Anterior cingulate cortex (tissue), 58 donors: ENCODE measurements at places on chromosomes 16 and 17.

- no peak for DNase-seq
Observed at GRCh38 chr16:64174327-64174726, 947.5 kb downstream of the CDH11 start.

DNA sequence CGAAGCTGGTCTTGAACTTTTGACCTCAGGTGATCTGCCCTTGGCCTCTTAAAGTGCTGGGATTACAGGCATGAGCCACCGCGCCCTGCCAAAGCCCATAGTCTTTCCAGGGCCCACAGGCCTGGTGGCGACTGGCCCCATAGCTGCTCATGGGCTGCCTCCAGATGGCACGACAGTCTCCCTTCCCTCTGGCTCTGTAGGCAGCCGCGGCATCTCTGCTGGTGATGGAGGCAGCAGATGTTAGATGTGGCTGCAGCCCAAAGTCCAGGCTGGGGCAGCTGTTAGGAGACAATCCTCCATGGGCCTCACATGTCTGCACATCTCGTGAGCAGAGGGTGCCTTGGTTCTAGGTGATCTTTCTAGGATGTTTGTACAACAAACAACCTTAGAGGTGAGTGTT, 69.7 kb upstream of the DNAJA2 start:
- no peak for DNase-seq

- no peak for DNase-seq
Observed at GRCh38 chr17:6661464-6661848, 9.9 kb downstream of the C17orf100 start.

- no peak for DNase-seq
Observed at GRCh38 chr17:32463304-32463703, 19.0 kb downstream of the PSMD11 start.

DNA sequence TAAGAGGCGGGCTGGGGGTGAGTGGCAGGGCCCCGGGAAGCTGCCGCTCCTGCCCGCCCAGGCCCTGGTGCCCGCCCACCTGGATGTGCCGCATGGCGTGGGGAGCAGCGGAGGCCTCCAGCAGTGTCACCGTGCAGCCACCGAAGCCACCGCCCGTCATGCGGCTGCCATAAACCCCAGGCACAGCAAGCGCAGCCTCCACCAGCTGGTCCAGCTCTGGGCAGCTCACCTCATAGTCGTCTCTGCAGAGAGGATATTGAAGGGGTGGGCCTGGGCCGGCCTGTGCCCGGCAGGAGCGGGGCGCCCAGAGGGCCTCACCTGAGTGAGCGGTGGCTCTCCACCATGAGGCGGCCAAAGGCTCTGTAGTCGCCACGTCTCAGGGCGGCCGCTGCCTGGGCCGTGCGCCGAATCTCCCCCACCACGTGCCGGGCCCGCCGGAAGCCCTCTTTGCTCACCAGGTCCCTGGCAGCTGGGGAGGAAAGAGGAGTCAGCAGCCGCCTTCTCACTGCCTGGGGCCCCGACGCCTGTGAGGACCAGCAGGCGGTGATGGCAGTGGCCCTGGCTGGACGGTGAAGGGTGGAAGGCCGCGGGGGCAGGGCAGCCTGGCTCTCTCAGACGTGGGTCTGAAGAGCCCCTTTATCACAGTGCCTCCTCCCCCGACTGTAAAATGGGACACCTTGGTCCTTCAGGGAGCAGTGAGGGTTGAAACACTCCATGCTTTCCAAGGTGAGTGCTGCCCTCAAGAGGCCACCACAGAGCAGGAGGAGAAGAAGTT, 6.7 kb downstream of the GALK1 start:
- DNase-seq, result no peak
